NCI-H1436 treated with DMSO at 0.1 percent for 48 hours (cell line): ENCODE measurements at places on chromosomes 16 and 17.

DNA sequence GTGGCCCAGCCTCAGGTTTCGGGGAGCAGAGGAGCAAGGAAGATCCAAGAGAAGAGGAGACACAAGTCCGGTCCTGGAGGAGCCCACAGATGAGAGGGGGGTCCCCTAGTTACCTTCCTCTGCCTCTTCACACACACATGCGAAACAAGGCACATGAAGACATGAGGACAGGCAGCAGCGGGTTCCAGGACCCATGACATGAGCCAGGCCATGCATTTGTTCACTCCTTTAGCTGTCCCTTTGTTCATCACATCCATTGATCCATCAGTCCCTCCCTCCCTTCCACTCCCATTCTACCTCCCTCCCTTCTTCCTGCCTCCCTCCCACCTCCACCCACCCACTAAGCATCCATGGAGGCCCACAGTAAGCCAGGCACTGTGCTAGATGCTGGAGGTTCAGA lies 9.4 kb downstream of the PPY start:
- DNase-seq = no peak

- no peak for DNase-seq
Observed at GRCh38 chr17:80774146-80774545, 217.5 kb upstream of the CHMP6 start.

GRCh38 chr17:44749076-44749979 lies 9.5 kb upstream of the ADAM11 start:
- no peak for DNase-seq

- DNase-seq = no peak
Observed at GRCh38 chr16:72264771-72265170, 92.8 kb upstream of the PMFBP1 start.

- no peak for DNase-seq
Observed at GRCh38 chr17:5238333-5238732, 3.7 kb upstream of the SCIMP start.

- DNase-seq = no peak
Observed at GRCh38 chr16:88382491-88383400, at the start of gene ZNF469. TSS of gene ZNF469 (plus strand) at chr16:88382959. CDS start at chr16:88427471, 44,512 bp downstream.

DNA sequence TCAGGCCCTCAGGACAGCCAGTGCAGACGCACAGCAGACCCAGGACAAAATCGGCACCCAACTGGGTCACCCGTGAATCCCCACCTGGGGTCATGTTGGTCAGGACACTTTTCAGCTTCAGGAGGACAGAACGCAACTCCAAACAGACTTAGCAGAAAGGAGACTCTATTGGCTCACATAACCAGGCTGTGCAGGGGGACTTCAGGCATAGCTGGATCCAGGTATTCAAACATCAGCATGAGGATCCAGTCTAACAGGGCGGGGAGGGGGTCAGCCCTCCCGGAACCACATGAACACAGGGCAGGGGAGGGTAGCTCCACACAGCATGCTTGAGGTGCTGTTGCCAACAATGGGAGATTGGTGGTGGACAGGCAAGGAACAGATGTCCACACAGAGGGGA lies 22.0 kb downstream of the ZNF469 start:
- no peak for DNase-seq

- no peak for DNase-seq
Observed at GRCh38 chr17:8586766-8587165, 43.8 kb downstream of the MYH10 start.

- DNase-seq = no peak
Observed at GRCh38 chr16:5027575-5028235, 6.0 kb downstream of the NAGPA start.

- DNase-seq = no peak
Observed at GRCh38 chr16:81483064-81483969, 38.7 kb downstream of the CMIP start.

- DNase-seq = no peak
Observed at GRCh38 chr17:43591779-43592562, 45.8 kb upstream of the ETV4 start.

DNA sequence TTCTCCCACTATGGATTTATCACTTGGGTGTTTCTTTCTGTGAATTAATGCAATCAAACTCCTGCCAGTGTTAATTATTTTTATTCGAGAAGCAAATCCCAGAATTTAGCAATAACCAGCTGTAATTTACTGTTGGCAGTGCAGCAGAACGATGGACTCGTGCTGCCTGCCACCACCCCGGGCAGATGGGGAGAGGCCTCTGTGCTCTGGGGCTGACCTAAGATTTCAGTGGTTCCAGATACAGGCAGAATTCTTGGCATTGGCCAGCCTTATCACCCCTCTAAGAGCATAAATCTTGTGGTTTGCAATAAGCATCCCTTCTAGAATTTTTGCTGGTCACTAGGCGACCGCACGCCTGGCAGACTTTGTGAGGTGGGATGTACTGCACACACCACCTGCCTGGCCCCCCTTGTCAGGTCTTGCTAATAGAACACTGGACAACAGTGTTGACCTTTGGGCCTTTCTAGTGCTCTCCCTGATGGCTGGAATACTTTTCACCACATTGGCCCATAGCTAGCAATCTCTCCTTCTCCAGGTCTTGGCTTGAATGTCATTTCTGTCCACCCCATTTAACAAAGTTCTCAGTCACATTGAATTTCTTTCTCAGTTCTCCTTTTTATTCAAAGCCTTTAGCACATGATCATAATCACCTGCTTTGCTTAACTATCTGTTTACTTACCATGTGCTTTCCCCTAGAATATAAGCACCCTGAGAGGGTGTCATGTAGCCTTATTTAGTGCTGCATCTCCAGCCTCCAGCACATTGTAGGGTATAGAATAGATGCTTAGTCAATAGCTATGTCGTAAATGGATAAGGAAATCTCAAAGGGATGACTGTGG lies 122.1 kb upstream of the DYNLRB2 start:
- DNase-seq = no peak

- DNase-seq = no peak
Observed at GRCh38 chr16:49586466-49587450, 213.2 kb downstream of the C16orf78 start.

GRCh38 chr17:72363089-72363610 lies 242.3 kb downstream of the SOX9 start:
- DNase-seq = no peak

DNA sequence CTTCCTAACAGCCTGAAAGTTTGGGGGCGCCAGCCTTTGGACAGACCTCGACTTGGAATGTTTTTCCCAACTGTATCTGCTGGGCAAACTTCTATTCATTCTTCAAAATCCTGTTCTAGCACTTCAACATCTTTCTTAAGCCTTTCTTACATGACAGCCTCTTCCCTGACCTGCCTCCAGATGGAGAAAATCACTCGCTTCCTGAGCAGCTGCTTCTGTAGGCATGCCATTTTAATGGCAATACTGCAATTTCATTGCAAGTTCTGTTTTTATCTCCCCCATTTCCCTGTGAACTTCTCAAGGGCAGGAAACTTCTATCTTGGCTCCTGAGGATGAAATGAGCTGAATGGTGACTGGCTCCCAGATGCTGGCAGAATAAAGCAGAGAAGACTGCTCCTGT lies 128.8 kb upstream of the ASIC2 start:
- no peak for DNase-seq

DNA sequence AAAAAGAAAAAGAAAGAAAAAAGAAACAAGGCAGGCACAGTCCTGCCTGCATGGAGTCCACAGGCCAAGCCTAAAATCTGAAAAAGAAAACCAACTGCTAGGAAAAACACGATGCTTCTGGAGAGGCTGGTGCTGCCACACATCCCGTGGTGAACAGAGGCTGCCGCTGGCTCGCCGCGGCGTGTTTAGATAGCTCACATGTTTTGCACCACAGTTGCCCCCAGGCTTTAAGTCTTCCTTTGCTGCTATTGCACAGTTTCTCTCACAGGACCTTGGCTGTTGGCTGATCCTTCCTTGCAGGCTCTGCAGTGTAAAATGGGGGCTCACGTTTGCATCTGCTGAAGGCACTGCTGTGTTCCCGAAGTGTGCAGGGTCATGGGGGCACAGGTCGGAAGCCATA lies 8.6 kb downstream of the SLC6A4 start:
- no peak for DNase-seq

DNA sequence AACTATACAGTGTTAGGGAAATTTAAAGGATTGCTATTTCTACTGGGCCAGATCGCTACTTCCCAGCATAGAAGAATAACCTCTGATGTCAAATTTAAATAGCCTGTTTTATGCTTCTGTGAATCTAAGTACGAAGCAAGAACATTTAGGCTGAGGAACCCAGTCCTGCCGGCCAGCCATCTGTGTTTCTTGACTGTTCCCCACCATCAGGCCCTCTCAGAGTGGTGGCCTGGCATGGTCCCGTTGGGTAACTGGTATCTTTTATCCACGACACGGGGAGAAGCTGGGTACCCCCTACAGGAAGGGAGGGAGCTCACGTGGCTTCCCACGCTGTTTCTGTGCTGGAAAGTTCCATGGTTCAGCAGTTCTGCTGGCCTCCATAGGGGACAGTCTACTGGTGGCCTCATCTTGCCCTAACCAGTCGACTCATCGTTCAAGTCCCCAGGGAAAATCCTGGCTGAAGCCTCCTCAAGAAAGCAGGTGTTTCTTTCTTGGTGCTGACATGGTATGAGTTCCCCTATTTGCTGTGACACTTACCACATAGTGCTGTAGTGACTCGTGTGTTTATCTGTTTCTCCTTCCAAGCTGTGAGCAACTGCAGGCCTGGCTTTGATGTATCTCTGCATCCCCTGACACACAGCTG lies 201.7 kb upstream of the NLRP1 start:
- DNase-seq = no peak

DNA sequence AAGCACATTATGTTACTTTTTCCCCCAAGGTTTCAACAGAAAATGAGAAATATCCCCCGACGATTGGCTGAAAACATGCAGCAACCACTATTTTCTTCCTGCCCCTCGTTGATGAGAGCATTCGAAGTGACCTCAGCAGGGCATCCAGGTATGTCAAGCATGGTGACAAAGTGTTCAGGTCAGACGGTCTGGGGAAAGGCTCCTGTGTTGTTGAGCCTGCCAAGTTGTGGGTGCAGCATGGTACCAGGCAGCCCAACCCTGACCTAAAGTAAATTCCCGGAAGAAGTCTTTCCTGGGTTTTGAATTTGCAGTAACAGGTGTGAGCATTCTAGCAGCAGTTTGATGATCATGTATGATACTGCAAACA lies 51.7 kb upstream of the SEC14L1 start:
- no peak for DNase-seq

- DNase-seq = no peak
Observed at GRCh38 chr17:17042851-17043460, 699 bp downstream of the MPRIP start.

- DNase-seq = no peak
Observed at GRCh38 chr17:77373299-77374169, 232.8 kb downstream of the SEC14L1 start.

DNA sequence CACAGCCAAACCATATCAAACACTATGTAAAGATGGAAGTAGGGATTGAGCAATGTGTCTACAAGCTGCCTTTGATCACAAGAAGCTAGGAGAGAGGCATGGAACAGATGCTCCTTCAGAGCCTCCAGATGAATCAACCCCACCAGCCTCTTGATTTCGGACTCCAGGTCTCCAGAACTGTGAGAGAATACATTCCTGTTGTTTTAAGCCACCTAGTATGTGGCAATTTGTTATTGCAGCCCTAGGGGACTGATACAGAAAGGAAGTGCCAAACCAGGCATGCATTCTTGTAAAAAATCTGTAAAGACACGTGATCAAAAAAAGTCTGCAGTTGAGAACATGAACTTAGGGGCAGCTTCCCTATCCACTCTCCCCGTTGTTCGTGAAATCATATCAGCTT lies 91.1 kb downstream of the C17orf67 start:
- no peak for DNase-seq

DNA sequence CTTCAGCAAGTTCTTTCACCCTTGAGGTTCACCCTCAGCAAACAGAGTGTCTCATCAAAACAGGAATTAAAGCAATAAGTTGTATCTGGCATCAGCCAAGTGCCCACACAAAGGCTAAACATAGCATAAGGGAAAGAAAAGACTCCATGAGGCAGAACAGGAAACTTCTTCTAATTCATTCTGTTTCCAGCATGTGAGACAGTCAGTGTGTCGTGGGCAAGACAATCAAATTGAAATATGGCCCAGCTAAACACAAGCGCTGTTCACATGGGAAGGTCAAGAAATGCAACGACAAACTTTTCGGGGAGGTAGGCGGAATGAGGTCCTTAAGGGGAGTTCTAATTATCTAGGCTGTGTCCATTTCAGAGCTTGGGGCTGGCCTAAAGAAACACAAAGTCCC lies 393.4 kb downstream of the HAPSTR1 start:
- DNase-seq = no peak

GRCh38 chr17:67015001-67015400 lies 29.4 kb upstream of the CACNG1 start:
- no peak for DNase-seq
